ENCODE measurements at places on chromosomes 12 and 14.

DNA sequence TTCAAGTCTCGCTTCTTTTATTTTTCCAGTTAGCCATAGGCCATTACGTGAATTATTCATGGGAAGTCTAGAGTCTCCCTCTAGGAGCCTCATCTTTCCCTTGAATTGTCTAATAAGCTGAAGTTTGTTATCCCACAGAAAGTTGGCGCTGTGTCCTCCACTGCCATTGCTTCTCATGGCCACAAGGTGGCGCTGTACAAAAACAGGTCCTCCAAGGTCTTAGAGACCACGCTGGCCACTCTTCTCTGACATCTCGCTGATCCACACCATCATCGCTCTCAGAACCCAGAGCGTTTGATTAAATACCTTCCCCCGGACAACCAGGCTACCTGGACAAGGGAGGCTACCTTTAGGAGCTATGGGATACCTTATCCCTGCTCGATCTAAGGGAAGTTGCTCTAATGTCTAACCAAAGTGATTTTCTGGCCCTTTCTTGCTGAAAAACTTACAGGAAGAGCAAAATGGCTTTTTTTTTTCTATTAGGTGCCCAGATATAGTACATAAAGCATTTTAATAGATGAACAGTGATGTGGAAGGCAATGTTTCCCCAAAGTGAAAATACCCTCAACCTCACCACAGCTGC is 110.0 kb downstream of the CCDC60 start:
- DNase-seq = peak; percentile 71

- peak; percentile 75 for DNase-seq
Measured at GRCh38 chr14:106879241-106879640, 1352.9 kb downstream of the TMEM121 start.

DNA sequence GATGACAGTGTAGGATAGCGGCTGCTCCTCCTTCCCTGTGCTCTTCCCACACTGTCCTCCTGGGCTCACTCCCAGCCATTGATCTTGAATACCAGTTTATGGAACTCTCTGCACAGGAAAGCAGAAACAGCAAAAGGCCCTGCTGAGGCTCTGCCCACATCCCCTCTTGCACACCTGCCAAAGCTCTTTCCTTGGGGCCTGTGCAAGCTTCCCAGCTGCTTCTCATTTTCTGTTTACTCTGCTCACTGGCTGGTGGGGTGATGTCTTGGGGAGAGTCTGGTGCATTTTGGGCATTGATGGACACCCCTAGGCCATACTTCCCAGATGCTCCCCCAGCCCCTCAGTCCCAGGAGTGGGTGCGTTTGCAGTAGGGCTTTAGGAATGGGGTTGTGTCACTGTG is 361.8 kb downstream of the TMEM121 start:
- DNase-seq = peak; percentile 50

DNA sequence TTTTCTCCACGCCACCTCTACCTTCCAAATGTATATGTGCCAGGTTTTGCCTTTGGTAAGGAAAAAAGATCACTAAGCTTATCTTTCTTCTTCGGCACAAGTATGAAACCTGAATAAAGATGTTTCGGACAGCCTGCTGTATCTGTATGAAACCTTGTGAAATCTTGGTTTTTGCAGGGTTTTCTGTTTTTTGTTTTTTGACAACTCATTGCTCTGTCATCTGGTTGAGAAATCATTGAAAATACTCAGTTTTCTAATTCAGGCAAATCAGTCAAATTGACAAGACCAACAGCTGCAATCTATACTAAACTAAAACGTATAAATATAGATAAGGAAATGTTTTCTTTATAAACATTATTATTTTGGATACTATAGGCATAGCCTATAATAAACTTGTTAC is 63.1 kb upstream of the FGD4 start:
- DNase-seq = no peak

- no peak for DNase-seq
Measured at GRCh38 chr12:110936367-110937103, 16.2 kb upstream of the MYL2 start.

DNA sequence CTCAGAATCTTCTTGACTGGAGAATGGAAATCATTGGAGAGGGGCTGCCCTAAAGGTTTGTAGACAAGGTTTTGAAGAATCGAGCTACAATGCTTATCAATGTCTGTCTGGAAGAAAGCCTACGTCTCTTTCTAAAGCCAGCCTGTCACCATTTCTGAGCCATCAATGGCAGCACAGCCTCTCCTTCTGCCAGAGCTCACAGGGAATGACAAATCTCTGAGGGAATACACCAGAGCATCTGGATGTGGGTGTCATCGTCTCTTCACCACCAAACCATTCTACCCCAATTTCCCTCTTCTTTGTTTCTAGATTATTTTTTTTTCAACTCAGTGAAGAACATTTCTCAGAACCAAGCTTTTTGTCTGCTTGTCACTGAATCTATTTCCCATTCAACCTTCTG is 349.7 kb downstream of the EMP1 start:
- no peak for DNase-seq

DNA sequence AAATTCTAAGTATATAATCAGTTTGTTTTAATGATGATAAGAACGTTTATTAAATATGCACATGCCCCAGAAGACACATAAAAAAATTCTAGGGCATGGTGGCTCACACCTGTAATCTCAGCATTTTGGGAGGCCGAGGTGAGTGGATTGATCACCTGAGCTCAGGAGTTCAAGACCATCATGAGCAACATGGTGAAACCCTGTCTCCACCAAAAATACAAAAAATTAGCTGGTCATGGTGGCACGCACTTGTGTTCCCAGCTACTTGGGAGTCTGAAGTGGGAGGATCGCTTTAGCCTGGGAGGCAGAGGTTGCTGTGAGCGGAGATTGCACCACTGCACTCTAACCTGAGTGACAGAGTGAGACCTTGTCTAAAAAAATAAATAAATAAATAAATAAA is 4.0 kb downstream of the CD69 start:
- DNase-seq = no peak

GRCh38 chr12:116443821-116444589 is 115.2 kb upstream of the MAP1LC3B2 start:
- no peak for DNase-seq

GRCh38 chr12:64186789-64187188 is 35.3 kb downstream of the KICS2 start:
- DNase-seq = no peak

- no peak for DNase-seq
Measured at GRCh38 chr14:32761381-32761968, 177.2 kb upstream of the NPAS3 start.

- DNase-seq = no peak
Measured at GRCh38 chr12:105443802-105444652, 113.5 kb downstream of the C12orf75 start.

GRCh38 chr12:6646276-6647082 is 753 bp downstream of the ACRBP start:
- DNase-seq = no peak

GRCh38 chr12:8648576-8649205 is 13.9 kb downstream of the MFAP5 start:
- peak; percentile 85 for DNase-seq

DNA sequence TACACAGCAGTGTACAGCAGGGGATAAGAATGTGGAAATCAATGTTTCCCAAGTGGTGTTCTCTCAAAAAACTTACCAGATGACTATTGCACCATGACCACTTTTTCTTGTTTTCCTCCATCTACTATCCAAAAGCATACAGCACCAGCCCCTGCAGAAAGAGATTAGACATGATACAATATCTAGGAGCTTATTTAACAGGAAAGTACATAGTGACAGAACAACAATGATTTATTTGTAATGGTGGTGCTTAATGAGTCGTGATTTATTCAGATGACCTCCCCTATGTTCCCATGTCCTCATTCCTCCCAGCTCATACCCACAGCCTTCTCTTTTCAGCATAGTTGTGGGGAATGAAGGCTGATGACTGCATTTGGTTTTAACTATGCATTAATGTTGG is 413.6 kb downstream of the BTG1 start:
- DNase-seq = no peak

- DNase-seq = no peak
Measured at GRCh38 chr12:31504625-31505222, 86.2 kb downstream of the DENND5B start.

DNA sequence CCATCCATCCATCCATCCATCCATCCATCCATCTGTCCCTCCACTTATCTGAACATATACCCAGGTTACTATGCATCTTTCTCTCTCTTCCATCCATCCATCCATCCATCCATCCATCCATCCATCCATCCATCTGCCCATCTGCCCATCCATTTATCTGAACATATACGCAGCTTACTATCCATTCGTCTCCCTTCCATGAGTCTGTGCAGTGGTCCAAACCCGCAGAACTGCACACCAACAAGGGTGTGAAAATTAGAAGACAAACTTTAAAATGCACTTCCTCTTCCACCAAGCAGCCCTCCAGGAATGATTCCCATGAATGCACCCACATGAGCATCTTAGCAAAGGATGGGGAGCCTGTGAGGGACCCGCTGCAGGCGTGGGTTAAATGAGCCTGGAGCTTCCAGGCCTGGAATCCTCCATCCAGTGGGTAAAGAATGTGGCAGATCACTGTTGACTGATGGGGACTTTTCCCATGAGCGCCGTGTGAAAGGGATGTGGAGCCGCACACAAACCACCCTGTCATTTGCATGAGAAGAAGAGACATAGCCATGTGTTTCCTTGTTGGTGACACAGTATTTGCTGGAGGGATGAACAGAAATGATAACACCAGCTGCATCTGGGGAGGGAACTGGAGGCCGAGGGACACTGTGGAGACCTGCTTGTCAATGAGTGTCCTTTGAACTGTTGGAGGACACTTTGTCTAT is 376.6 kb downstream of the ADGRD1 start:
- DNase-seq = no peak

DNA sequence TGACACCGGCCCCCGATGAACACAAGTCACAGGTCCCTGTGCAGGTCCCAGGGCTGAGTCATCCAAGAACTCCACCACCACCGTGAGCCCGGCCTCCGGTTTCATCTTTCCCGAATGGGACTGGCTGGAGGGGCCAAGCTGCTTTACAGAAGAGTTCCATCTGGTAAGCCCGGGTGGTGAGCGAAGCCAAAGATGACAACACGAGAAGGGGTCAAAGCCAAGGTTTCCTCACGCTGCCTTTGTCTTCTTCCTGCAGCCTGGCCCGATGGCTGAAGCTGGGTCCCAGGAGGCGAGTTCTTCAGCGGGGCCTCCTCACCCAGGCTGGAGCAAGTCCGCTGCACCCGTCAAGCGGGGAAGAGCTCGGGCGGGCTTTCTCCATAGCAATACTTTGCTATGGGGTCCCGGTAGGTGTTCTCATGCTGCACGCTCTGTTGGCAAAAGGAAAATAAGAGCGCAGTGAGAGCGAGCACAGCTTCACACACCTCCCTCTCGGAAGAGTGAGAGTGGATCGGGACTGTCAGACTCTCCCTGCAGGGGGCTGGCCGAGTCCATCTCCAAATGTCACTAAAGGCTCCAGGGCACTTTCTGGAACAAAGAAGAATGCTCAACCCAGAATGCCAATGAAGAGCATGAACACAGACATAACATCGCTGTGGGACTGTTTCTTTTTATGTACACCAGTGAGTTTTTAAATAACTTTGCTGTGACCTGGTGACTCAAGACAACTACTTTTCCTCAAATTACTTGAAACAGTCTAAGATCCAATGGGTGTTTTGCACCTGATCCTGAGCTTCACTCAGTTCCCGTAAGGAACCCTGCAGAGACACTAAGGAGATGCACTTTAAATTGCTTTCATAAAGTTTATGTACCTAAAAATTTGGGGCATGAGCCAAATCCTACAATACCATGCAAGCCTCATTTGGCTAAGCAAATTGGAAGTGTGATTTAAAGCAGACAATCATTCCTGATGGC is 20.1 kb downstream of the SPRING1 start:
- DNase-seq = no peak

GRCh38 chr12:75641031-75641780 is 129.8 kb upstream of the KRR1 start:
- DNase-seq = peak; percentile 77

Measured in activated effector memory CD4-positive, alpha-beta T cell treated with anti-CD3 and anti-CD28 coated beads, Interleukin-2, amount 50 U/mL, for 16 hours (primary cell).